Stimulated activated CD4-positive, alpha-beta T cell treated with anti-CD3 and anti-CD28 coated beads, Interleukin-15, amount 100 ng/mL, for 24 hours (primary cell): ENCODE measurements at places on chromosomes 1 and 21.

DNA sequence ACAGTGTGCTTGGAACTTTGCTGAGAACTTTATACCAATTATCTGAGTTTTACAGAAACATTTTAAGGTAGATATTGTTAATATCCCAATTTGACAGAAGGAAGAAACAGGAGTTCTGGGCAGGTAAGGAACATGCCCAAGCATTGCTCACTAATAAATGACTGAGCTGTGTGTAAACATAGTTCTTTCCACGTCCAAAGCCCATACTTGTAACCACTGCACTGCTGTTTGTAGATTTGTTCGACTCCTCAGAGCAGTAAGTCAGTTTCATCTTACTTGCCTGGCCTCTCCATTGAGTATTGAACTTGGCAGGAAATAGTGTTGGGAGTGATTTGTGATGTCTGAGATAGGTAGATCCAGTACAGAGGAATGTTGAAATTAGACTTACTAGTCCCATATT, 335.1 kb downstream of the KIF26B start:
- no peak for DNase-seq

DNA sequence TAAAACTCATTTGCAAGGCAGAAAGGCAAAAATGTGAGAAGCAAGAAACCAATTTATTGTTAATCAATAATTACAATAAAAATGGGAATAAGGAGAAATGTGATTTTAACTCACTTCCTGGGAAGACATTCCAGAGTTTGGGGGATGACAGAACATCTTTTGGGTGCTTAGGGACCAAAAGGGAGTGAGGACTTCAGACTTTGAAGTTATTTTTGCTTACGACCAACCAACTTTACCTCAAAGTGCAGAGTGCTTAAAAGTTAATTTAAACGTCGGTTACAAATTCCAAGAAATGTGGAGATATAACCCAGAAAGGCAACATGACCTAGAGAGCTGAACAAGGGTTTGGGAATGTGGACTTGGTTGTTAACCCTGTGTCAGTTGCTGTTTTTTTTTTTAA, 234.5 kb upstream of the C1orf105 start:
- no peak for DNase-seq

DNA sequence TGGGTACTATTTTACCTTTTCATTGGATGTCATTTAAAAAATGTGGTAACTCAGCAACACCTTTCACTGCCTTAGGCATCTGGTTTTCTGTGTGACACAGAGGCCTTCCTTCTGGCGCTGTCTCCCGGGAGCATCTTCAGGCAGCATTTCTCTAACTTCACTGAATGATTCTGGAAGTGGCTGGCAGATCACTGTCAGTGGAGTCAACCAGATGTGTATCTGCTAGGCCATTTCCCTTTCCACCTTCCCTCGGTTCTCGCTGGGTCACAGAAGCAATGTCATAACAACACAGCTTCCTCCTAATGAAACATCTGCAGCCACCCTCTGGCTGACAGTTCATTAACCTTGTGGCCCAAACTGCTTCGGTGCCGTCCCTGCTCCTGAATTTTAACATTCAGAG, 137.8 kb downstream of the KIF26B start:
- no peak for DNase-seq

DNA sequence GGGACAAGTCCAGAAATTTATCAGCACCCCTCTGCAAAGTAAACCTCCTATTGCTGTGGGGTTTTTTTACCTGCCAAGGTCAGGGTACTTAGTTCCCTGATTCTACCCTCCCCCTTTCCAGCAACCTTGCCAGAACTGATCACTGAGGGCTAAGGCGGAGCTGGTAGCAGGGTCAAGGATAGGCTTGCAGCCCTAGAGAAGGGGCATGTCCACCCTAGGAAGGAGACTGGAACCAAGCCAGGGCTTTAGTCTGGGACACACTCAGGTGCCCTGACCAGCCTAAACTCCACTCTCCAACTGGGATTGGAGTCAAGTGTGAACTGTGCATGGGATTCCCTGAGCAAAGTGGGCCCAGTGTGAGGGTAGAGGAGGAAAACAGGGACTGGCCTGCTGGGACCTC, 6.5 kb upstream of the SLC26A9 start:
- no peak for DNase-seq

DNA sequence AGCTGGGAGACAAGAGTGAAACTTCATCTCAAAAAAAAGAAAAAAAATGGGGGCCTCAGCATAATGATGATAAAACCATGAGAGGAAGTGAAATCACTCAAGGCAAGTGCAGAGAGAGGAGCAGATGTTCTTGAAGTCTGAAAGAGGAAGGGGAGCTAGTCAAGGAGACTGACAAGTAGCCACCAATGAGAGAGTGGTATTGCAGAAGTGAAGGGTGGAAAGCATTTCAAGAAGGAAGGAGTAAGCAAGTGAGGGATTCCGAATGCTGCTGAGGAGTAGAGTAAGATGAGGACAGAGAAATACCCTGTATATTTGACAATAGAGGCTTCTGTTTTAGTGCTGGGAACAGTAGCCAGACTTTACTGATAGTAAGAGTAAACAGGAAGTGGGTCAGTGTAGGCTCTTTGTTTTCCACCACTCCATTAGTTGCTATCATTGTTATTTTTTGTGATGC, 2.9 kb downstream of the TATDN3 start:
- DNase-seq = no peak
